ENCODE measurements at places on chromosomes 6 and 20.

GRCh38 chr6:37171970-37172812, 2.2 kb downstream of the PIM1 start:
- peak overlapping the region; percentile 80 for H3K27ac ChIP-seq
- H3K36me3 ChIP-seq = peaks cover 49% of the 10 kb centered on the region
- no peaks in the 10 kb centered on the region for H3K27me3 ChIP-seq
- peak overlapping the region; percentile 79 for H3K4me3 ChIP-seq
- peak; percentile 78 for DNase-seq

GRCh38 chr6:135880066-135880972, 28.8 kb downstream of the PDE7B start:
- no peak for DNase-seq
- H3K27ac ChIP-seq = no peak overlapping the region
- no peaks in the 10 kb centered on the region for H3K27me3 ChIP-seq
- H3K4me3 ChIP-seq = no peak overlapping the region
- no peaks in the 10 kb centered on the region for H3K36me3 ChIP-seq

DNA sequence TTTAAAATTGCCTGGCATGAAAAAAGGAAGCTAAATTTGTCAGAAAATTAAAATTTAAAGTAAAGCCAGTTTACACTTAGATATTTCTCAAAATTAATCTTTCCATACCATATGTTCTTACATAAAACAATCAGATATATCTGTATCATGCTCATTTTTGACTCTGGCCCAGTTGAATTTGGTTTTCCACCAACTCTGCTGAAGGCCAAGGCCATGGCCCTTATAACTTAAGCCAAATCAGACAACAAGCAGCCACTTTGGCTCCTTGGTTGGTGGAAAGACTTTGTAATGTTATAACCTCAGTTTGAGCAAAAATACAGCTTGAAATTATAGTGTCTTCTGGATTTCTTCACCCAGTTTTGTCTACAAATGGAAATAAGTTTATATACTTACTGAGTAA, 97.3 kb downstream of the CENPW start:
- H3K36me3 ChIP-seq = no peaks in the 10 kb centered on the region
- no peak overlapping the region for H3K4me3 ChIP-seq
- no peaks in the 10 kb centered on the region for H3K4me1 ChIP-seq

GRCh38 chr6:12356983-12357972, 67.1 kb downstream of the EDN1 start:
- no peaks in the 10 kb centered on the region for H3K36me3 ChIP-seq
- H3K4me1 ChIP-seq = peaks cover 25% of the 10 kb centered on the region
- DNase-seq = no peak
- no peaks in the 10 kb centered on the region for H3K27me3 ChIP-seq
- peak overlapping the region; percentile 98 for H3K27ac ChIP-seq

DNA sequence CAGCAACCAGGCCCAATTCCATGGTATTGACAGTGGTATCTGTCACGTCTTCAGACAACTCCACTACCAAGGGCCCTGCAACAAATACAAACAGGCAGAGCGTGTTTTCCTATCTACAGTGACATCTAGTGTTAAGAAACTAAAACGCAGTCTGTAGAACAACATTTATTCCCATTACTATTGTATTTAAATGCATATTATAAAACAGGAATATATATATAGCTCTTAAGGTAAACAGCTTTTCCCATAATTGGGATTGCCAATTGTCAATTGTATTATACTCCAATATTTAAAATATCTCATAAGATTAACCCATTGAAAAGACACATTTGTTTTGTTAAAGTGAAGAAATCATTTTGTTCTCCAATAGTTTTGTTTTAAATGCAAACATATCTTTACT, 97.2 kb downstream of the KIF16B start:
- H3K36me3 ChIP-seq = no peaks in the 10 kb centered on the region
- H3K4me1 ChIP-seq = no peaks in the 10 kb centered on the region
- H3K27me3 ChIP-seq = no peaks in the 10 kb centered on the region
